Activated naive CD8-positive, alpha-beta T cell treated with anti-CD3 and anti-CD28 coated beads, Interleukin-2, amount 50 U/mL, for 24 hours (primary cell): ENCODE measurements at places on chromosomes 2 and 18.

DNA sequence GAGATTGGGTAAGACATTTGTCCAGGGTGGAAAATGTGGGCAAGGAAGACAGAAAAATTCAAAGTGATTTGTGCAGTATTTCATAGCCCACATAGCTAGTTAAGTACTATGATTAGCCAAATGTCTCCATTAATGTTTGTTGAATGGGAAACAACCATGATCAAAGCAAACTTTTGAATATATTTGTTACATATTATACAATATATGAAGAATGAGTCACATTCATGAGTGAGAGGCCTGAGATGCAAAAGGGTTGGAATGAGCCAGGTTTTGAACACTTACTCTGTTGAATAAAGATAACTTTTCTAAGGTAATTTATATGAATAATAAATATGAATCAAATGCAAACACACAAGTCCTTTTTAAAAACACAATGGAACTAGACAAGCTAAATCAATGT lies 984.5 kb upstream of the CDH2 start:
- H3K4me1 ChIP-seq: no peaks in the 10 kb centered on the region
- no peak overlapping the region for H3K4me3 ChIP-seq
- no peaks in the 10 kb centered on the region for H3K36me3 ChIP-seq

GRCh38 chr2:55400332-55400731 lies 19.3 kb downstream of the CCDC88A start:
- no peaks in the 10 kb centered on the region for H3K36me3 ChIP-seq
- no peak overlapping the region for H3K4me3 ChIP-seq
- H3K27ac ChIP-seq: no peak overlapping the region
- DNase-seq: no peak

DNA sequence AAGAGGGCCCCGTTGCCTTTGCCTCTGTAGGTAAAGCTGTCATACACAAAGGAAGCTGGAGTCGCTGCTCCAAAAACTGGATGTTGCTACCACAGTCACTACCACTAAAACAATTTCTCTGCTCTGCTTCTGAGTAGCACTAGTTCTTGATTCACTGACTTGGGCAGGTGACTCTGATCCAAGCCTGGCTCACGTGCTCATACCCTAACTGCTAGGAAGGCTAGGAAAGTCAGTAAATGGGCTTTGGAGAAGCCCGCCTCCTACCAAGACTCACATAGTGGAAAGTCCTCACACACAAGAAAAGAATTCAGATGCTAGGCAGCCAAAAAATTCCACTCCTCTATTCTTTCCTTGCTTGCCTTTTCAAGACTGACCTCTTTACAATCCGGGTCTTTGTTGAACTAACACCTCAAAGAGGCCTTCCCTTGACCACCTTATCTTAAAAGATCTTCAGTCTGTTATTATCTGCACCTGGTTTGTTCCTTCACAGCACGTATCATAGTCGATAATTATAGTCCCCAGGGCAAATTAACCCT lies 11.4 kb upstream of the DYNC1I2 start:
- peaks cover 3% of the 10 kb centered on the region for H3K27me3 ChIP-seq
- no peaks in the 10 kb centered on the region for H3K36me3 ChIP-seq
- H3K4me1 ChIP-seq: no peaks in the 10 kb centered on the region
- no peak for DNase-seq
- no peak overlapping the region for H3K27ac ChIP-seq
- H3K4me3 ChIP-seq: no peak overlapping the region

- no peaks in the 10 kb centered on the region for H3K36me3 ChIP-seq
- peaks cover 37% of the 10 kb centered on the region for H3K4me1 ChIP-seq
- H3K27me3 ChIP-seq: peaks cover 4% of the 10 kb centered on the region
- peak overlapping the region; percentile 14 for H3K4me3 ChIP-seq
Observed at GRCh38 chr2:174844295-174844708, 80.0 kb upstream of the CHRNA1 start.

- no peak overlapping the region for H3K4me3 ChIP-seq
- H3K36me3 ChIP-seq: no peaks in the 10 kb centered on the region
- DNase-seq: no peak
Observed at GRCh38 chr2:150426315-150426714, 61.2 kb downstream of the RND3 start.

DNA sequence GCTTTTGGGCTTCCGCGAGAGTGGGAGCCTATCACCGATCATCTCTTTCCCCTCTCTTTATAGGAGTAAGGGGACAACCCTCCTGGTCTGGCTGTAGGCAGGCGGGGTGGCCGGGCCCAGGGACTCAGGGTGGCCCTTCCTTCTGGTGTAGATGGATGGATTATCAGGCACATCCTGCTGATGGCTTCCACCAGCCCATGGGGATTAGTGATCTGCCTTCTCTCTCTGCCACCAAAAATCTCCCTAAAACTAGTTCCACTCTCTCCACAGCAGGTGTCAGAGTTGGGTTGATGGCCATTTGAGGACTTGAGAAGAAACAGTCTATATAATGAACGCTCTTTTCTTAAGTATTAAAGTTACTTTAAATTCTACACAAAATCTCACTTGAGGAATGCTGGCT lies 37.4 kb downstream of the NCK2 start:
- no peak for DNase-seq
- H3K36me3 ChIP-seq: peaks cover 23% of the 10 kb centered on the region
- H3K27me3 ChIP-seq: no peaks in the 10 kb centered on the region
- H3K4me1 ChIP-seq: peaks cover 97% of the 10 kb centered on the region
- peak overlapping the region; percentile 81 for H3K27ac ChIP-seq
- H3K4me3 ChIP-seq: peak overlapping the region; percentile 62
